Urinary bladder (tissue), 4 donors: ENCODE measurements at places on chromosomes 7 and 10. TPM values are rescaled to one million over a fixed set of nuclear protein-coding genes. Genes with fewer than 3 reads are reported as not detected.

The PAPOLB gene
- total RNA-seq, result 2.2 TPM

The PILRA gene
- 2.2 TPM for total RNA-seq

GRCh38 chr7:2982401-2982800 is 61.3 kb downstream of the CARD11 start:
- DNase-seq, result no peak

- DNase-seq, result no peak
Observed at GRCh38 chr10:104230490-104230889, 1.7 kb downstream of the CFAP43 start.

DNA sequence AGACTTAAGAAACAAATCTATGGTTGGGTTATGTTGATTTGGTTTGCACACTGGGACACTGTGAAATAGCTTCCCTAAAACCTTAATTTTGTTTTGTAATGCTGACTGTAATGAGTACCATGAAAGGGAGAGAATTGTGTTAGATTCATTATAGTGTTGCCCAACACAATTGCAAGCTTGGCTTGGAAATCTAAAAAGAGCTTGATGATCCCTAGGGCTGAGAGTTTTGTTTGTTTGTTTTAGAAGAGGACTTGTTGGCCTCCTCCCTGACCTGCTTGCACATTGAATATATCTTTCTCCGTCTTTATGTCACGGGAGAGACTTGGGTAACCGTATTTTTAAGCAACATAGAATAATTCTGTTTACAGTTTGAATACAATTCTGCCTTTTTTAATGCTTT is 410.1 kb downstream of the ARL4A start:
- DNase-seq, result no peak

DNA sequence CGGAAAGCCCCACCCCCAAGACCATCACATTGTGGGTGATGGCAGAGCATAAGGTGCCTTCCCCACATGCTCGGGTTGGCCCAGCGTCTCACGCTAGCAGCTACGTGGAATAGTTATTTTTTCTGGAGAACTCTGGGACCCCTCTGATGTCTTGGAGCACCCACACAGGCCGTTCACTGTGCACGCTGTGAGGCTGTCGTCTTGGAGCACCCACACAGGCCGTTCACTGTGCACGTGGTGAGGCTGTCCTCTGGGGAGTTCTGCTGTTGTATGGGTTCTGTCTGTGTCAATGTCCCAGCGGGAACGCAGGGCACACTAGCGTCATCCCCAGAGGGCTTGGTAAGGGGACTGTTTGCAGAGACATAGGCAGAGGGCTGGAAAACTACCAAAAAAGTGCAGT is 38.8 kb upstream of the FAM20C start:
- DNase-seq, result no peak

DNA sequence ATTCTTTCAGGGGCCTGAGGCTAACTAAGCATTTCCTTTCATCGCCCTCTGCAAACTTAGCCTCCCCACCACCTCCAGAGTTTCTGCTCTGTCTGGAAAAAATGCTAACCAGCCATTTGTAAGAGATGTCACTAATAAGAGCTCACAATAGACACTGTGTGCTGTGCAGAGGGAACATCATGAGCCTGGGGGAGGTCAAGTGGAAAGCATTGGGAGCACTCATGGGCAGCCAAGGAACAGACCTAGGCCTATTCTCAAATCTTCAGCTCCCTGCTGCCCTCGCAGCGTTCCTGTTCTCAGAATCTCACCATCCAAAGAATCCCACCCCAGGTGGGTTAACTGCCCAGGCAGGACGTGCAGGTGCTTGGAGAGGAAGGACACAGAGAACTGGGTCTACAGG is 27.1 kb upstream of the GPAM start:
- DNase-seq, result no peak

The HOXA5 gene
- 12.5 TPM for total RNA-seq

DNA sequence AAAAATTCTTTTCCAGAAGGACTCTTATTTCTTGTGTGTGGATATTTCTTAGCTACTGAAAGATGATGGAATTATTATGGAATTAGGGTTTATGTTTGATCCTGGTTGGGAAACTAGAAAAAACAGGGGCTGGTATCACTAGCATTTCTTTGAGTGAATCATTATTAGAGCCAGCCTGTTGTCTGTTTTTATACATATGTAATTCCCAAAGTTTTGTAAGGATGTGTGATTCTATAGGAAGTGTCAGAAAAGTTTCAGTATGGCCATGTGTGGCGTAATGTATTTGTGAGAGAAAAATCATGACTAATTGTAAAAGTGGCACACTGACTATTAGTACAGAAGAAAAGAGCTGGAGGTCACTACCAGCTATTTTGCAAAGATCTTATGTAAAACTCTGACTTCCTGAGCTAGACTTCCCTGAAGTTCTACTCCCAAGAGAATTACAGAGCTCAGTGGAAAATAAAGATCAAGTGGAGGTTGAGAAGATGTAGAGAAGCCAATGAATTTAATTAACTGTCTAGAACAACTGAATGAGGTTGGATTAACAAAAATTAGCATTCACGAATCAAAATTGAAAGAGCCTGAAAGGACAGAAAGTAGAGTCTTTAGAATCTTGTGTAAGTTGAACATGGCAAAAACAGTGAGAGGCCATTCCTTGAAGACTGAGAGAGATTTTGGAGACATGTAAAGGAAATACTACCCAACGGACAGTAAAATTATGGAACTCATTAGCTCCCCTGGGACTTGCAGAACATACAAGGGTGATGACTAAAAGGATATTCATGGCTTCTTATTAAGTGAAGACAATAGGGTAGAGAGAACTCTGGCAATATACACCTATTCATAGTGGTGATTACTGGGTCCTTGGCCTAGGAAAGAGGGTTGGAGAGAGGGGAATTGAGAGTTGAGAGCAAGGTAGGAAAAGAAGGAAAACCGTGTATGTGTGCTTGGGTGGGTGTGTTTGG is 12.5 kb downstream of the ZNF365 start:
- DNase-seq, result no peak

- DNase-seq, result peak; percentile 15
Observed at GRCh38 chr10:31320550-31321211, 1.7 kb downstream of the ZEB1 start.

- DNase-seq, result no peak
Observed at GRCh38 chr10:30455816-30456215, 21.8 kb downstream of the MAP3K8 start.

GRCh38 chr10:25288181-25288580 is 113.4 kb downstream of the GPR158 start:
- no peak for DNase-seq

The SMURF1 gene
- 19.7 TPM for total RNA-seq

DNA sequence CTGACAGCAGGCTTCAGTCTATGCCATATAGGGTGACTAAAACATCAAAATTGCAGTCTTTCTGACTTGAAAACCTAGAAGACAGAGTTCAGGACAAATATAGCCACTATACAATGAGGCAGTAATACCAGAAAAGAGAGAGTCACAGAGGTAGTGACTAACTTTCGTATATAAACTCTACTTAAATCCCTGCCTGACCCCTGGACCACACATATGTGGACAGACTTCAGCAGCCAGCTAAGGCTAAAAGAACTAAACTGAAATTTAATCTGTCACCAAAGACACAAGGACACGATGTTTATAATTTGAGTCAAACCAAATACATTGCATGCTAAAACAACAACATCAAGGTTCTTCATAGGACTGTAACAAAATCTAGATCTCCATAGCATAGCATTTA is 64.6 kb upstream of the MACROH2A2 start:
- no peak for DNase-seq

DNA sequence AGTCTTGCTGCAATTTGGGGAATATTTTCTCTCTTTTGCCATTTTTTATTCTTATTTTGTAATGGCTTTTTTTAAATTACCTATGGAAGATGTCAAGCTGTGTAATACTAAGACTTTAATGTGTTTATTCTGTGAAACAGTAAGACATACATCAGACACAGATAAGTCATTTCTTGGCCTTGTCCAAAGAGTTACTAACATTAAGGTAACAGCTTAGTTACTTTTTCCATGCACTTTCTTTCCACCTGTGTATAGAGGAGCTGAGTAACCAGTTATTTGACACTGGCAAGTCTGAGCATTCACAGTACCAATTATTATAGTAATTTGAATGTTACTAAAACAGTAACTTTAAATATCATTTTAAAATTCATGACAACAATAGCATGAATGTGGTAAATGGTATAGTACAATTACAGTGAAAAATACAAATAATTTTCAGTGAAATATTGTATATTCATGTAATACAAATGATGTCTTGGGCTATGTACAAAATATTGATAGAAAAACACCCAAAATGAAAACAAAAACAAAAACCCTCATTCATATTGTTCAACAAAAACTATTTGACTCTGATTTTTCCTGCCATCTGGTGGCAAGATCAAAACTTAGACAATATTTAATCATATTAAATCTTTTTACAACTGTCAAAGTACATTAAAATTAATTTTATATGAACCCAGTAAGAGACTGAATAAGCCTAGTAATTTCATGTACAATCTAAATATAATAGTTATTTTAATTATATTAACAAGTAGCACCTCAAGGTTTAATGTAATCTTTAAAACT is 259.8 kb upstream of the SEMA3A start:
- DNase-seq, result no peak

- no peak for DNase-seq
Observed at GRCh38 chr7:75981453-75982305, 12.7 kb downstream of the TMEM120A start.

GRCh38 chr7:74612015-74612829 is 45.3 kb upstream of the GTF2I start:
- no peak for DNase-seq

GRCh38 chr10:78955206-78955605 is 113.6 kb upstream of the ZMIZ1 start:
- DNase-seq, result no peak

The BEND7 gene
- 8.8 TPM for total RNA-seq

The PDK4 gene
- total RNA-seq, result 16.4 TPM

DNA sequence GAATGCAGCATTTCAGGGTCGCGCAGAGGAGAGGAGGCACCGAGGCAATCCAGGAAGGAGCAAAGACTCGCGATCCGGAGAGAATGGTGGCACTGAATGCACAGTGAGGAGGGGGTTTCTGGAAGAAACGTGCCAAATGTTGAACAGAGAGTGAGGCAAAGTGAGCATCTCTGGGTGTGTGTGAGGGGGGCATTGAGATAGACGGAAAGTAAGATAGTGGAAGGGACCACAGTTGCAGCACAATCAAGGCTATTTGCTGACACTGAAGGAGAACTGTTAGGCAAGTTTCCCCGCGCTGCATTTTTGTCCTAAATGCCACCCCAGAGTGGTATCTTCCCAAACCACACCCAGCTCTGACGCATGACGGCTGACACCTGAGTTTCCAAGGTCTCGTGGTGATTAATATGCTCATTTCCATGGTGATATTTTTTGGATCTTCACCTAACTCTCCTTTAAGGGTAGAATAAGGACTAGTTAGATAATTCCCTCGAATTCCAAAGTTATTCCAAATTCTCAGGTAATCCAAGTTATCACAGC is 14.4 kb upstream of the ADO start:
- no peak for DNase-seq

- DNase-seq, result no peak
Observed at GRCh38 chr10:125797424-125797823, 21.8 kb upstream of the MMP21 start.

DNA sequence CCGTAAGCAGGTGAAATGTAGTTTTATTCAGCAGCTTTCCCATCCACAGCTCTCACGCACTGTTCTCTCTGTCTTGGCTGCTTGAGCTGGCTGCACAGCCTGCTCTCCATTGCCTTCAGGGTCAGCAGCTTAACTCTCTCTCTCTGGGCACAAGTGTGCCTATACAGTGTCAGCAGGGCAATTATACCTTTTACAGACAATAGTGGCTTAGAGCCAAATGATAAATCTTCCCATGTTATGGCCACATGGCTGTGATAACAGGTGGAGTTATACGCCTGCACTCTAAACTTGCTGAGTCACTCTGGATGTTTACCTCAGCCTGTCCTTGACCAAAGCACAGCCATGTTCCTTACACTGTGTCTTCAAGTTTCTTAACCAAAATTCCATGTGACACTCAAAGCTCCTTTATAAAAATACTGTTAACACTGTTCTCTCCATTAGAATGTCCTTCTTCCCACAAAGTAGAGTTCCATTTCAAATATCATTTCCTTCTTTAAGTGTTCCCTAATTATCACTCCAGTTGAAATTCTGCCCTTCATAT is 6.1 kb downstream of the RNF133 start:
- DNase-seq, result no peak

The SMO gene
- 35.2 TPM for total RNA-seq

DNA sequence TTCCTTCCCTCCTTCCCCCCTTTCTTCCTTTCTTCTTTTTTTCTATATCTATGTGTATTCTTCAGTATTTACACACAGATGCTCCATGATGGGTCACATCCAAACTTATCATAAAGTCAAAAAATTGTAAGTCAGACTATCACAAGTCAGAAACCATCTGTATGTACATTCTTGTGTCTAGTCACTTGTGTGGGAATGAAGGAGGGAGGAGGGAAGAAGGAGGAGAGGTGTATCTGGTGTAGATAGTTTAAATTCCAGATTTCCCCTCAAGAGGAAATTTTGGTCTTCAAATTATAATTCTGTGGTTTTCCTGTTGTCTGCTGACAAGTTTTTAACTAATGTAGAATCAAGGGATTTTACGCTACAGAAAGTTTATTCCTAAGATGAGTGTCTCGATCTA is 287.2 kb downstream of the ETV1 start:
- no peak for DNase-seq

The NKX1-2 gene
- not detected for total RNA-seq

GRCh38 chr7:139061416-139061815 is 25.6 kb upstream of the ZC3HAV1L start:
- DNase-seq, result no peak

- no peak for DNase-seq
Observed at GRCh38 chr10:127046975-127047877, 142.0 kb downstream of the DOCK1 start.

DNA sequence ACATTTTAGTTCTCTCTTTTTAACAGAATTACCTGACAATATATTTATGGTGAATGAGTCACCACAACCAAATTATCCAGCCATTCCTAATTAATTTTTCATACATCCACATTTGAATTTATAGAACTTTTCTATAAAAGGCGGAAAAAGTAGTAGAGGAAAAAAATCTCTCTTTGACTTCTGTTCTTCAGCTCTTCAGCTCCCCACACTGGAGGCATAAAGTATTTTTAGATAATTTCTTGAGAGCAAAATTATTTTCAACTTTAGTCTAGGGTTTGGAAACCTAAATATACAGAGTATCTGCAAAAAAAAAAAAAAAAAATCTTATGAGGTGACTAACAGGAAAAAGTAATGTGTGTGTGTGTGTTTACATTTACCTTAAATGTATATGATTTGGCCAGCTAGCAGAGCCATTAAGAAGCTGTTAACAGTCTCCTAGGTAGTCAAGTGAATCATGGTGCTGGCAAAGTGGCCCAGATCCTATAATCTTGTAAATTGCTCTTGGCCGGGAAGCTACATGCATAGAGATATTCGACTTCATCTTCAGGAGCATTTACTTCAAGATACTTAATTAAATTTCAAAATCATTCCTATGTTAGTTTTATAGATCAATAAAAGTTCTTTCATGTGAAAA is 383.1 kb upstream of the STEAP1 start:
- no peak for DNase-seq

- no peak for DNase-seq
Observed at GRCh38 chr7:137469191-137469811, 125.8 kb upstream of the PTN start.

The CTAGE4 gene
- total RNA-seq, result 7.8 TPM

The TAS2R60 gene
- total RNA-seq, result 0.42 TPM

The OPN1SW gene
- total RNA-seq, result not detected
